ENCODE measurements at places on chromosomes 4 and X.

- DNase-seq: no peak
Observed at GRCh38 chrX:140817943-140818342, 108.4 kb downstream of the LINC00632 start.

- no peak for DNase-seq
Observed at GRCh38 chrX:46957297-46957696, 45.1 kb downstream of the JADE3 start.

DNA sequence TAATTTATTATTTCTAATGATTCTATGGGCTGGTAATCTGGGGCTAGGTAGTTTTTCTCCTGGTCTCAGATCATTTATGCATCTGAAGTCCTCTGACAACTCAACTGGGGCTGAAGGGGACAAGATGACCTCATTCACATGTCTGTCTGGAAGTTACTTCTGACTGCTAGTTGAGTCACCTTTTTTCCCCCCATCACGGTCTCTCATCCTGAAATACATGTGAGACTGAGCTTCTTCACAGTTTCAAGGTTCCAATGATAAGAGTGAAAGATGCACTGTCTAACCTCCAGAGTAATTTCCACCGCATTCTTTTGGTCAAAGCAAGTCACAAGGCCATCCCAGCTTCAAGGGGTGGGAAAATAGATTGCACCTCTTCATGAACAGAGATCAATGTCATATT lies 356.7 kb upstream of the RPS6KA3 start:
- DNase-seq: no peak

GRCh38 chr4:153794006-153794405 lies 5.1 kb upstream of the SFRP2 start:
- DNase-seq: no peak

GRCh38 chrX:39816871-39817731 lies 280.7 kb downstream of the BCOR start:
- DNase-seq: no peak

- no peak for DNase-seq
Observed at GRCh38 chr4:184628103-184628502, 21.1 kb downstream of the CASP3 start.

GRCh38 chr4:41280010-41280409 lies 23.3 kb downstream of the UCHL1 start:
- no peak for DNase-seq

DNA sequence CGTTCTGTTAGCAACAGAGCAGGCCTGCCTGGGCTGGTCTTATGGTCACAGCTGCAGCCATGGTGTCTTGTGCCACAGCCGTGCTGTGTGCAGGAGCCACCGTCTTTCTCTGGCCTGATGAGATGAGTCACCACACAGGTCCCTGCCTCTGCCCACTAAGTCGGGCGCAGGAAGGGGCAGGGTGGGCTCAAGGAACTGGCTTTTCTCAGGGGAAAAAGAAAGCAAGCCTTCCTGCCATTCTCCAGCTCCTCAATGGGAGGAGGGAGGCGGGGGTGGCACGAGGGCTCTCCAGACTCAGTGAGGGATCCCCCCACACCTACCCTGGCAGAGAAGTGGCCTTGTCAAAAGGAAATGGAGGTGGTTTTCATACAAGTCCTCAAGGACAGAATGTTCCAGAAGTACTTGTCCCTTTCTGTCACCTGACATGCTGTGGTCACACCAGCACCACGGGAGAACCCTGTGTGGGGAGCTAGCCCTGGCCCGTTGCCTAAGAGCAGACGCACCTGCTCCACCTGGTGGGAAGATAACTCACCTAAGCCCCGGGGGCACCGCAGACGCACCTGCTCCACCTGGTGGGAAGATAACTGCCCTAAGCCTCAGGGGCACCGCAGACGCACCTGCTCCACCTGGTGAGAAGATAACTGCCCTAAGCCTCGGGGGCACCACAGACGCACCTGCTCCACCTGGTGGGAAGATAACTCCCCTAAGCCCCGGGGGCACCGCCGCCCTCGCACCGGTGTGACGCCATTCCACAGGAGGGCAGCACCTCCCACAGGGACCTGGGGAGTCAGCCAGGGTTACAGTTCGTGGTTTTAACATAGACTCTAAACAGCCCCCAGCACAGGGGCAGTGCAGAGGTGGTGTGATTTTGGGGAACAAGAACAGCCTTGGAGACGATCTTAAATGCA lies 18.5 kb downstream of the UVSSA start:
- DNase-seq: peak; percentile 15

- DNase-seq: no peak
Observed at GRCh38 chr4:63218856-63219255, 1190.4 kb downstream of the TECRL start.

DNA sequence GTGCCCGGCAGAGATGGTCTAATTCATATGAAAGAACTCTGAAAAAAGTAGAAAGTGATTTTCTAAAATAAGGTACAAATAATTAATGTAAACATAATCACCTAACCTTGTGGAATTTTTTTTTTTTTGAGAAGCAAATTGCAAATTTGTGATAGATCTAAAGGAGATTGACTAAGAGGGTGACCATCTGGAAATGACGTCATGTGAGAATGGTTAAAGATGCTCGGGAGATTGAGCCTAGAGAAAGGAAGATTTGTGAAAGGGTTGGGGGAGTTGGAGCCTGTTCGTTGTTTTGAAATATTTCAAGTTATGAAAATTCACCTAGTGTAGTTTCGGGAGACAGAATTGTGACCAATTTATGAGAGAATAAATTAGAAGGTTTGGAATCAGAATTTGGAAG lies 115.7 kb upstream of the ANK2 start:
- no peak for DNase-seq

- DNase-seq: no peak
Observed at GRCh38 chr4:176840166-176840565, 47.4 kb upstream of the VEGFC start.

GRCh38 chr4:8228319-8229250 lies 29.5 kb downstream of the SH3TC1 start:
- peak; percentile 86 for DNase-seq

DNA sequence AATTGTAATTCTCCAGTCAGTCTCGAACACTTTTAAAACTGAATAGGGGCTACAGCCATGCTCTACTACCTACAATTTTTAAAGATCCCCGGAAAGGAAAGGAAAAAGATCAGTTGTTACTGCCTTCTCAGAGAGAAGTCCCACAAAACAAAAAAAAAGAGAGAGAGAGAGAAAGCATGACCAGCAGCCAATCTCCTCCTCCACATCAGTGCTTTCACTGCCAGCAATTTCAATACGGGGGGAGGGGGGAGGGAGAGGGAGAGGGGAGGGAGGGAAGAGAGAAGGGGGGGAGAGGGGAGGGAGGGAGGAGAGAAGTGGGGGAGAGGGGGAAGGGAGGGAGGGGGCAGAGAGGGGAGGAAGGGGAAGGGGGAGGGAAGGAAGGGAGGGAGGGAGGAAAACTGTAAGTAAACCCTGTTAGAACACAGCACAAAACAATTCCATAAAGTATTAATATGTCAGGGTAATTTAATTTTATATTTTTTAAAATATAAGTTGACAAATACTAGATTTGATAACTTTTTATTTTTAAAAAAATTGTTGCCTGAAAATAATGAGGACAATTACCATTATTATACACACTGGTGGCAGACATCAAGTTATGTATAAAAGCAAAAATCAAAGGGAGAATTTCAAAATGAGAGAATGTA lies 108.0 kb downstream of the LRBA start:
- DNase-seq: no peak

- no peak for DNase-seq
Observed at GRCh38 chr4:170400361-170400760, 310.6 kb upstream of the AADAT start.

GRCh38 chr4:88614058-88614457 lies 21.8 kb downstream of the HERC3 start:
- DNase-seq: no peak

DNA sequence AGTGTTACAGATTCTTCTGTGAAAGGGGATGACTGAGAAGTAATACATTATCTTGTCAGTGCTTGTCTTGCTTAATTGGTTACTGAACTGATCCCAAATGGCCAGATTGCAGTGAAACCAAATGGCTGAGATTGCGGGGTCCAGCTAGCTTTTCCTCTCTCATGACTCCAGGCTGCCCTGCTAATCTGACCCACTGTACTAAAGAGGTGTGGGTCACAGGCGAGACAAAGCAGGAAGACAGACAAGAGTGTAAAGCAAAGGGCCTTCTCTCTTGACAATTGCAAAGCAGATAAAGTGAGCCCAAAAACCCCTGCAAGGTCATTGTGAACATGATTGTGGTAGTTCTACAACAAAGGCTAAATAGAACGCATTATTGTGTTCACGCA lies 2.1 kb downstream of the TMEM150C start:
- no peak for DNase-seq

DNA sequence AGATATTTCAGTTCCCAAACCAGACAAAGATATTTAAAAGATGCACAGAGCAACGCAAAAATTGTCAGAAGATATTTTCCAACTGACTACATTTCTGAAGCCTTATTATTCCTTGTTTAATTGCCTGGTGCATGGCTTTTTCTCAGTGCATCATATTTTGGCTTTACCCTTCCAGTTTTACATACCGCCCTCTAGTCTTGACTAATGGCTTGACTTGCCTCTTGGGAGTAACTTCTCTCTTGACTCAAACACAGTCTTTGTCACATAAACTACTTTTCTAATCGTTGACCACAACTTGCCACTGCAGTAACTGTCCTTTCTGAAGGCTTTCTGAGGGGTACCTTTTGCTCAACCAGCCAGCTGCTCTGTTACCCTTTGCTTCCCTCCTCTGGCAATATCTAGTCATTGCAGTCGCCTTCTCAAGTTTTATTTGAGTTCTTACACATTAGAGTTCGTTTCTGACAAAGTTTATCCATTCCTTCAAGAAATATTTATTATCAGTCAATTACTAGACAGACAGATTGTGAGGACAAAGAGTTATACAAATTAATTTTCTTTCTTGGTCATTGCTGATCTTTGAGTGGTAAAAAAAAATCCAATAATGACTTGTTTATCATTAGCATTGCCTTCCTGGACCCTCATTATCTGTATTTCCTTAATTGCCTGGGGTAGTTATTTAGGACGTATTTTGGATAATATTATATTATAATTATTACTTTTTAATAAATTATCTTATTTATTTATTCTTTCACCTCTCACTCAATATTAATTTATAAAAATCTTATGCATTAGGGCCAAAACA lies 506.9 kb upstream of the PCDH10 start:
- no peak for DNase-seq

DNA sequence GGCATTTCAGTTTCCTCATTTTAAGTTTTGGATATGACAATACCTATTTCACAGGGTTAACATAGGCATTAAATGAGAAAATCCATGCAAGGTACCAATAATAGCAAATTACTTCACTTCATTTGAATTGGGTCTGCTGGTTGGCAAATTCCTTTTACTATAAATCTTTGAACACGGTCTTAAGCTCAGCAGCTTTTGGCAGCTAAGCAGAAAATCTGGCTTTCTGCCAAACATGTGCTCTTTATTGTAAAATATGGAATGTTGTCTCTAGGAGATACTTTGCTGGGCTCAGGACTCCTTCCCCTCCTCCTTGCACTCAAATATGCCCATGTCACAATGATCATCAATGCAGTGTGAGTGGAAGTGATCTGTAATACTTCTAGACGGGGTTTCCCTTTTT lies 16.8 kb upstream of the DMP1 start:
- DNase-seq: no peak

Data from sigmoid colon (tissue), 7 donors.